ENCODE measurements at places on chromosomes 4 and X.

DNA sequence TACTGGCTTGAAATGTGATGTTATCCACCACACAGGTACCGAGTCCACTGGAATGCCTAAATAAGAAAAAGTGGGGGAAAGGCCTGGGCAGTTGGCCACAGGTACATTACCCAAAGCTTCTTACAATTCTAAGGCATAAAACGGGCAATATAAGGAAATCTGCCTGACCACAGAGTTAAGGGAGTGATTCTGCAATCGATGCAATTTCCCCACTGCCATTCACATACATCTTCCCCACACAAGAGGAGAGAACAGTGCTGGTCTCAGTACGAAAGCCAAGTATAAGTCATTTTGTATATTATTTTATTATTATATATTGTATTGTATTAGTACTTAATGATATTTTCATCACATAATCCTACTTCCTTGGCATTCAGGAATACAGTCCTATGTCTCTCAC is 30.6 kb downstream of the RFC1 start:
- no peak for DNase-seq

GRCh38 chr4:173264245-173264644 is 69.9 kb downstream of the HMGB2 start:
- DNase-seq: no peak

DNA sequence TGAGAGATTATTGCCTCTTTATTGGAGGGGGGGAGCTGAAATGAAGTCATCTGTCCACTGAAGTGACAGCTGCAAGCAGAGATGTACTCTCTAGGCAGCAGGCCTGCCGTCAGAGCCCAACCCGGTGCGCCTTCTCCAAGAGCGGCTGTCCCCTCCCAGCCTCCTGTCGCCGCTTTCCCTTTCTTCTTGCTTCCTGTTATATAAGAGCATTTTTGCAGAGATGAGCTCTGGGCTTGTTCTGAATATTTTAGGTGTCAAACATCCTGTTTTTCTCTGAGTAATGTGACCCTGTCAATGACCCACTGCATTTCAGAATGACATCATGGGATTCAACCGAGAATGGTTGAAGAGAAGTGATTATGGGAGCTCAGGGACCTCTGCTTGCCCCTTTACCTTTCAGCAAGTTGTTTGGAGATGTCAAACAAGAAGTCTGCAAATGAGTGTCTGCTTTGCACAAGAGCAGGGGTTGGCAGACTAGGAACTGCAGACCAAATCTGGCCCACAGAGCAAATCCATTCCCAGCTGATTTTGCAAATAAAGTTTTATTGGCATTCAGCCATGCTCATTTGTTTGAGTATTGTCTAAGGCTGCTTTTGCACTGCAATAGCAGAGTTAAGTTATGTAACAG is 79.9 kb downstream of the SLC9A6 start:
- DNase-seq: no peak

DNA sequence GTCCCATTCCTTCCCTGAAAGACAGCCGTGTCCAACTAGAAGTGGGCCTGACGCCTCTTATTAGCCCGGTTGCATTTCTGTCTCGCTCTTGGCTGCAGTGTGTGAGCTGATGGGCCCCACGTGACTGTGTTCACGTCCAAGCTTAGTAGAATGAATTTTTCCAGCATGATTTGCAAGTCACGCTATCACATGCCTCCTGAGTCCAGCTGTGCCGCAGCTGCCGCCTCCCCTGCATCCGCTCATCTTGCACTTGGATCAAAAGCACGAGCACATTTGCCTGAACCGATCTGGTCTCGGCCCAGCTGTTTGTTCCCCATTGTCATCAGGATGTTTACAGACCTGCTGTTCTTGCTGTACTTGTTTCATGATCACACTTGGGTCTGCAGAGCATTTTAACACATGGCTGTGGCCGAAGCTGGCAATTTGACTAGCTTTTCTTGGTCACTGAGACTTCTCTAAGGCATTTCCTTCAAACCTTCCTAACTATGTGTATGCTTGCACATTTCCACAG is 126.5 kb downstream of the KIT start:
- DNase-seq: no peak

DNA sequence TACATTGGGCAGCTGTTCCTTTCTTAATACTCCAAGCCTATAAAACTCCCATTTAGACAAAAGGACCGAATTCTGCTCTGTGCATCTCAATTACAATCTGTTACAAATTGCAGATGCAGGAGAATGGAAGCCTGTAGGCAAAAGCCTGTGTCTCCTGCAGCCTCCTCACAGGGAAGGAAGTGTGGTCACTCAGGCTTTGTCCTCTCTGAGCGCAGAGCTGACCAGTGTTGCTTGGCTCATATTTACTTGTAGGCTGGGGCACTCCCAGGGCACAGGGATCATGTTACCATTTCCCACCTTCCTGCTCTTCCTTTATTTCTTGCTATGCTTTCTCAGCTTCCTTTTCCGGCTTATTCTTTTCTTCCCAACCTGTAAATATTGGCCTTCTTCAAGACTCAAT is 15.7 kb downstream of the SUPT20HL2 start:
- no peak for DNase-seq
